Effector CD4-positive, alpha-beta T cell (primary cell): ENCODE measurements at places on chromosomes 6 and 20.

DNA sequence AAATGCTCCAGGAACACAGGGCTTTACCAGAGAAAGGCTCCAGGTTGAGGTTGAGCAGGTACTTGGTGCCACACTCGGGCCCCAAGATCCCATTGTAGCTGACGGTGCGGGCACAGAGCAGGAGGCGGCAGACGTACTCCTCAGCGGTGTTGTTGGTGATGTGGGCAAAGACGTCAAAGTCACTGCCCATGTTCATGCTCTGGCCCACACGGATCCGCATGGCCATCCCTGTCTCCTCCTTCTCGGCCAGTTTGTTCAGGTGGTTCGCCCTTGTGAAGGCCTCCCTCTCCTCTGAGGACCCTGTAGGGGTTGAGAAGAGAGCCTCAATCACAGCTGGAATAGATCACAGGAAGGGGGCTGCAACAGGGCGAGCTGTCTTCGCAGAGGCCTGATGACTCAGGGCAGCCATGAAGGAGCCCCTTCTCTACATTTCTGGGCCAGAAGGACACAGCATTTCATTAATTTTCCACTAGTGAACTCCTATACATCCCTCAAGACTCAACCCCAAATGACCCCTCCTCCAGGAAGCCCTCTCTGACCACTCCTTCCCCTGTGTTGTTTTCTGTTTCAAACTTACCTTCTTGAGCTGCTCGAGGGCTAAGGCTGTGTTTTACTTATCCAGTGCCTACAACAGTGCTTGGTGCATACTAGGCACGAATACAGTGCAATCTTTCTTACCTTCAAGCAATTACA lies 26.8 kb downstream of the TGM2 start:
- no peak for DNase-seq

DNA sequence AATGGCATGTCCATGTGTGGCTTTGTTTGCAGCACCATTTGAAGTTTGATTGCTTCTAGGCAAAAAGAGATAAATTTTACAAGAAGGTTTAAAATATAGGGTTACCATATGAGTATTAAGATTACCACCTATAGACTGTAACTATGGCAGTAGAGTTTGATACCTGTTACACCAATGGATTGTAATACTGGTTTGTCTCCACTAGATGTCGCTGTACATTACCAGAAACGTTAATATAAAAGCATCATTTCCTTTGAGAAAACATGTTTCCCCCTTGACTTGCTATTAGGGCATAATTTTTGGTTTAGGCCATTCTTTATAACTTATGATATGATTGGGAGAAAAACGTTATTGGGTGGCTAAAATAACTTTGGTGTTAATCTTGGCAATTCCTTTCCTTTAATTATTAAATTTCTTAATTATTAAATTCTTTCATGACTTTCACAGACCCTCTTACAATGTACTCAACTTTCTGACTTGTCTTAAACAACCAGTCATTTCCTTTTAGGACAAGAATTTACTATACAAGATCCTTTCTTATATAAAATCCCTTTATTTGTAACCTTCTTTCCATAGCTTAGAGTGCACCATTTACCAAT lies 42.8 kb downstream of the HLA-DPB1 start:
- DNase-seq = peak; percentile 33

GRCh38 chr6:111829998-111830397 lies 43.3 kb downstream of the FYN start:
- no peak for DNase-seq

DNA sequence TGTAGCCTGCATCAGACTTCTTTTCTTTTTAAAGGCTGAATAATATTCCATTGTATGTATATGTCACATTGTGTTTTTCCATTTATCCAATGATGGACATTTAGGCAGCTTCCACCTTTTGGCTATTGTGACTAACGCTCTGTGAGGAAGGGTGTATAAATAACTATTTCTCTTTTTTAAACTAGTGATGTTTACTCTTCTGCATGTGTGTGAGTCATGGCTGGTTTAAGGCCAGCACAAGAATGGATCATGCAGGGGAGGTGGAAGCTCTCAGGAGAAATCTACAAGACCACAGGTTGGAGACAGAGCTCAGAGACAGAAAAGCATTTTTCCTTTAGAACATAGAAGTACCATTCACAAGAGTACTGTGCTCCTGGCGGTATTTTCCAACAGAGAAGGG lies 307.2 kb downstream of the SOX4 start:
- no peak for DNase-seq
